ENCODE measurements at places on chromosomes 7 and 10. TPM values are rescaled to one million over a fixed set of nuclear protein-coding genes. Genes with fewer than 3 reads are reported as not detected.

The CPEB3 gene
- polyA plus RNA-seq, result 0.39 TPM

The DPYSL4 gene
- polyA plus RNA-seq, result 7.4 TPM

The SPDYE1 gene
- polyA plus RNA-seq, result not detected

The TIMM23B gene
- 16.4 TPM for polyA plus RNA-seq

The CLDN15 gene
- polyA plus RNA-seq, result 2.4 TPM

The SEMA3D gene
- 2.8 TPM for polyA plus RNA-seq

The CREB5 gene
- polyA plus RNA-seq, result 4.3 TPM

The GPR26 gene
- polyA plus RNA-seq, result not detected

The CRCP gene
- 25.4 TPM for polyA plus RNA-seq

The AGBL3 gene
- polyA plus RNA-seq, result 0.57 TPM

The PNLIPRP1 gene
- polyA plus RNA-seq, result not detected

The TSPAN12 gene
- polyA plus RNA-seq, result 0.82 TPM

The SLC29A3 gene
- 0.52 TPM for polyA plus RNA-seq
